ENCODE measurements at places on chromosomes 3 and 15. TPM values are rescaled to one million over a fixed set of nuclear protein-coding genes. Genes with fewer than 3 reads are reported as not detected.

The NT5DC2 gene
- total RNA-seq = 35.7 TPM

DNA sequence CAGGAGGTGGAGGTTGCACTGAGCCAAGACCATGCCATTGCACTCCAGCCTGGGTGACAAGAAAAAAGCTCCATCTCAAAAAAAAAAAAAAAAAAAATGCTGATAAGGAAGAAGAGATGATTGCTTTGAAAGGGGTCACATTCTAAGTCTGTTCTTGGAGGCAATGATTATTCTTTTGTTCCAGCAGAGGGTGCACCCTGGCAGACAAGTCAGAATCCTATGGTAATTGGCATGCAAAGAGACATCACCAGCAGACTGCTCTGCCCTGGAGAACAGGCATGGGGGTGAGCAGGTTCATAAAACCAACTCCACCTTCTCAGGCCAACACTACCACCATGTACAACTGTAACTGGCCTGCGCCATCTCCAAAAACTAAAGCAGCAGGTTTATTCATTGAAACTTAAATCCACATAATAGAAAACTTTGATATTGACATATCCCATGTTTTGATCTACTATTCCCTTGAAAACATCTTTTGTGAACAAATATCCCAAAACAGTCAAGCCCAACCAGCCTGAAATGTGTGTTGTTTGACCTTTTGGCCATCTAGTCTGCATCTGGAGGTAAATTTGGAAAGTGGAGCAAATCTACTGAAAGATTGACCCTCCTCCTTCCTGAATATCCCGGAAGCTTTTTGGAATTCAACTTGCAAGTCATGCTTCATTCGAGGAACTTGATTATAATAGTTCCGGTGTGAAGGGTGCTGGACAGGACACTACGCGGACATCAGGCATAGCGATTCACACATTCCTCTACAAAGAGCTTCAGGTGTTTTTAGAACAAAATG is 100.3 kb downstream of the MECOM start:
- DNase-seq = no peak
- H3K4me3 ChIP-seq = no peak overlapping the region
- H3K36me3 ChIP-seq = no peaks in the 10 kb centered on the region
- no peak overlapping the region for H3K27ac ChIP-seq

The GOLGA8R gene
- total RNA-seq = 4.2 TPM

GRCh38 chr3:140630366-140630765 is 47.5 kb upstream of the TRIM42 start:
- H3K4me3 ChIP-seq = no peak overlapping the region
- no peaks in the 10 kb centered on the region for H3K4me1 ChIP-seq
- no peak overlapping the region for H3K27ac ChIP-seq

DNA sequence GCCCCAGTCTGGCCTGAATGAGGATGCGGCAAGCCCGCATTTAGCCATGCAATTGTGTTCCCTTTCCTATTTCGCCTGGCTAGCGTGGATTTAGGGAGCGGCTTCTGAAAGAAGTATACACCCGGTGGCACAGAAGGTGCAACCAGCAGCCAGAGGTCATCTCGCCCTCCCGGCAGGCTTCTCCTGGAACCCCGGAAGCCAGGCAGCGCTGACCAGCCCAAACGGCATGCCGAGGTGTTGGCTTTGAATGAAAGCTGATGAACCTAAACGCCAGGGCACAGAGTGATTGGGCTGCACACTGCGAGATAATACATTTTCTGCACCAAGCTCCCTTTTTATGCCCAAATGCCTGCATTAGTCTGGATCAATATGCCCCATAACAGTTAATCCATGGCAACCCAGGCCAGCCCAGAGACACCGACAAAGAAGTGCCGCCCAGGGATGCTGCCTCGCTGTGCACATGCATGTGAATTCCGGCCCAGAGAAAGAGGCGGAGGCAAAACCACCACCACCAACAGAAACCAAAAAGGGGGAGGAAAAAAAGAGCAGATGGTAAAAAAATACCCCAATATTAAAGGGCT is 1.4 kb downstream of the SRGAP3 start:
- peak overlapping the region; percentile 65 for H3K4me3 ChIP-seq
- no peaks in the 10 kb centered on the region for H3K27me3 ChIP-seq

GRCh38 chr15:45469441-45469840 is 53.1 kb downstream of the SLC30A4 start:
- no peak for DNase-seq
- H3K27me3 ChIP-seq = no peaks in the 10 kb centered on the region
- no peak overlapping the region for H3K27ac ChIP-seq
- no peaks in the 10 kb centered on the region for H3K4me1 ChIP-seq
- H3K36me3 ChIP-seq = no peaks in the 10 kb centered on the region
- no peak overlapping the region for H3K4me3 ChIP-seq

The SLC12A8 gene
- total RNA-seq = 12.5 TPM

The QARS1 gene
- 268 TPM for total RNA-seq

The APBA2 gene
- total RNA-seq = 0.64 TPM

DNA sequence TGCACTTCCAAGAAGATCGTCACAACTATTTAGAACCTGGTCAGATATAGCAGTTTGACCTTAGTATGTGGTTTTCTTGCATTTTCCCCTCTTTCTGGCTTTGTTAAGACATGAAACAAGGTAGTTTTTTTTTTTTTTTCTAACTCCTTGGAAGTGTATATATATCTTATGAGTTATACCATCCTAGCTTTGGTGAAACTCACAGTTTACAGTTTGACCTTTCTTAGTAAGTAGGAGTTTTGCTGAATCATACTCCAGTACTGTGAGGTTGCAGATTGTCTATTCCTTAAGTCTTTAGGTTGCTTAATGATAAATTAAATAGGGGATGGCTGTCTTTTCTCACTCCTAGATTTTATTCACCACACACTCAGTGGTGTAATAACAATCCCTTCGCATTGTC is 325.0 kb downstream of the RBMS3 start:
- no peaks in the 10 kb centered on the region for H3K36me3 ChIP-seq
- H3K27ac ChIP-seq = no peak overlapping the region

GRCh38 chr3:77887611-77888010 is 847.7 kb downstream of the ROBO2 start:
- H3K4me3 ChIP-seq = no peak overlapping the region
- H3K4me1 ChIP-seq = no peaks in the 10 kb centered on the region
- H3K36me3 ChIP-seq = no peaks in the 10 kb centered on the region
- no peak for DNase-seq
- no peak overlapping the region for H3K27ac ChIP-seq

The LRRFIP2 gene
- total RNA-seq = 65.9 TPM

The GALNT15 gene
- total RNA-seq = 492 TPM

GRCh38 chr3:50515565-50516439 is 12.4 kb upstream of the CACNA2D2 start:
- H3K4me1 ChIP-seq = no peaks in the 10 kb centered on the region
- H3K27ac ChIP-seq = no peak overlapping the region
- H3K27me3 ChIP-seq = no peaks in the 10 kb centered on the region
- H3K36me3 ChIP-seq = no peaks in the 10 kb centered on the region
- DNase-seq = no peak
- H3K4me3 ChIP-seq = peak overlapping the region; percentile 33

The SLC7A14 gene
- total RNA-seq = not detected

The OIP5 gene
- 0.44 TPM for total RNA-seq

The SYNM gene
- total RNA-seq = 319 TPM

DNA sequence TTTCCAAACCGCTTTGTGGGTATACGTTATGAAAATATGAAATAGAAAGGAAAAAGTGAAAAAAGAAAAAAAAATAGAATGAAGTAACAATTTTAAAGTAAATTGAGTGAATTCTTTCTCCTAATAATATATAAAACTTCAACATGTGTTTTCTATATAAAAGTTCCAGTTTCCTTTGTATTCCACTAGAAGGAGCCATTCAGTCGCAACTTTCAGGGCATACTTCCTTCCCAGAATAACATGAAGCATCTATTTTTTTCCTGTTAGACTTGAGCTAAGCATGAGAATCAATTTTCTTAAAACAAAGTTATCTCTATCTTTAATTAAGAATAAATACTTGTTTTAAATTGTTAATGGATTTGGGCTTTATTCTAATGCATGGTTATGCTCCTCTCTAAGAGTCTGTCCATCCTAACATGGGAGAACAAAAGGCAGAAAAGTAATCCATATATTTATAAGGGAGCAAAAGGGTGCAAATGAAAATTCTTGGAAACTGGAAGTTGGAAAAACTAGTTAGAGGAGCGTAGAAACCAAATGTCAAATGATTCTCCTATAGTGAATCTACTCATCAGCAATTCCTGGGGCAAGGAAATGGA is 16.0 kb upstream of the VGLL3 start:
- H3K36me3 ChIP-seq = no peaks in the 10 kb centered on the region
- H3K27ac ChIP-seq = no peak overlapping the region
- no peaks in the 10 kb centered on the region for H3K4me1 ChIP-seq
- no peak for DNase-seq

The EEF1AKMT4 gene
- 9.7 TPM for total RNA-seq

- H3K4me1 ChIP-seq = no peaks in the 10 kb centered on the region
- no peaks in the 10 kb centered on the region for H3K36me3 ChIP-seq
- no peak overlapping the region for H3K4me3 ChIP-seq
- no peak overlapping the region for H3K27ac ChIP-seq
- no peaks in the 10 kb centered on the region for H3K27me3 ChIP-seq
Measured at GRCh38 chr15:73268457-73268856, 100.3 kb downstream of the HCN4 start.

DNA sequence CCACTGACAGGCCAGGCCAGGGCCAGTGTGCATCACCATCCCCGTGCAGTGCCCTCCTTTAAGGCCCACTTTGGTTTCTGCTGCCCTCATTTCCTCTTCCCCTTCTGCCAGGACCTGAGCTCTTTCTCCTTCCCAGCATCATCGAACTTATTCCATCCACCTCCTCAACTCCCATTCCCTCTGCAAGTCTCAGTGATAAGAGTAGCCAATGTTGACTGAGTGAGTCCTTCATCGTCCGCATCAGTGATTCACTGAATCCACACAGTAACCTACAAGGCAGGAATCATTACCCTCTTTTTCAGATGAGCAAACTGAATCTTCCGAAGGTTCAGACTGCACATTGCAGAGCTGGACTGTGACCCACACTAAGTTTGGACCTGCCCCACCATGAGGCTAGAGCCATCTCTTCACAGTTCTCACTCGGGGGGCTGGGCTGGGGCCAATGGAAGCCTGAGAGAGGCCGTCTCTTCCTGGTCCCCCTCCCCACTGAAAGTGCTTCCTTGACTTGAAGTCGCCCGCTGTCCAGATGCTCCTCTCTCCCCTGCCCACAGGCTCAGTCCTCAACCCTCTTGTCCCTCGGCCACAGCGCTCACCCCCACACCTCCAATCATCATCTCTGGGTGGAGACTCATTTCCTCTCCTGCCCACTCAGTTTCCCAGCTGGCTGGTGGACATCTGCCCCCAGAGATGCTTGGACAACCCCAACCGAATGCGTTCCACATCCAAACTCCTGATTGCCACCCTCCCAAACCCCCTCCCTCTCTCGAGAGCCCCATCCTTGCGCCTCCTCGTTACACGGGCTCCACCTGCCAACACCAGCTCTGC is 15.2 kb upstream of the ANPEP start:
- no peaks in the 10 kb centered on the region for H3K36me3 ChIP-seq
- DNase-seq = no peak

DNA sequence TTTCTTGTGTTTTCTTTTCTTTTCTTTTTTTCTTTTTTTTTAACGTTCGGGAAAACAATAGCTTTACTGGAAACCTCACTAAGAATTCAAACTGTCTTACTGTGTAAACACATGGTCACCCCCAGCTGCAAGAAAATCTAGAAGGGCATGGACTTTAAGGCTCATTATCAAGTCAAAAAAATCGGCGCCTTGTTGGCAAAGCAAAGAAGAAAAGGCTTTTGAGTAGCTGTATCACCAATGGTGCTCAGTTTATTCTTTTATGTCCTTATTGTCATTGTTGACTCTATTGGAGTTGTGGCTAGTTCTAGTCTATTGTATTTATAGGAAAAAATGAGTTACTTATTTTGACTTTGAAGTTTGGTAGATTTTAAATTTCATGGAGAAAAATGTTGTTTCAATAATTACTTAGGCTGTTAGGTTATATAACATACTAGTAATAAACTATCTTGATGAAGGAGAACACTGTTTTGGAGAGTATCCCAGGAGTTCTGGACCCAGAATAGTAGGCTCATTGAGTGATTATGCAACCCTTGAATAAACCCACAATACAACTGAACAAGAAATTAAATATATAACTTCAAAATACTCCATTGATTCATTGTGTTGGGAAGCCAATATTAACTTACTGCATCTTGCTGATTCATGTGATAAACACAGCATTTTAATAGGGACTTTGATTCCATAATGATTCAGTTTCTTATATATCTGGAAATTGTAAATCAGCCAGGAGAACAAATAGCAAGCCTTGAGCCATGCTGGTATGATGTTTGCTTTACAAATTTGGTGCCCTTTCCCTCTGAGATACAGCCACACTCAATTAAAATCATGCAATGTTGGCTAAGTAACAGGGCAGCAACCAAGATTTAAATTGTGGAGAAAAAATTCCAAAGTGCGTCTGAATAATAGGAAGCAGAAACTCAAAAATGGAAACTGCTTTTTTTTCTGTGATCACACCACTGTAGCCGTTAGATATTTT is 27.8 kb upstream of the GOLIM4 start:
- no peaks in the 10 kb centered on the region for H3K36me3 ChIP-seq
- H3K27me3 ChIP-seq = no peaks in the 10 kb centered on the region
- no peak overlapping the region for H3K4me3 ChIP-seq
- no peak overlapping the region for H3K27ac ChIP-seq
- H3K4me1 ChIP-seq = no peaks in the 10 kb centered on the region

The FES gene
- 41.4 TPM for total RNA-seq

The SUCNR1 gene
- 1.6 TPM for total RNA-seq

GRCh38 chr3:57583544-57583943 is 13.6 kb downstream of the ARF4 start:
- no peaks in the 10 kb centered on the region for H3K27me3 ChIP-seq
- no peaks in the 10 kb centered on the region for H3K4me1 ChIP-seq
- H3K36me3 ChIP-seq = no peaks in the 10 kb centered on the region
- no peak overlapping the region for H3K27ac ChIP-seq

DNA sequence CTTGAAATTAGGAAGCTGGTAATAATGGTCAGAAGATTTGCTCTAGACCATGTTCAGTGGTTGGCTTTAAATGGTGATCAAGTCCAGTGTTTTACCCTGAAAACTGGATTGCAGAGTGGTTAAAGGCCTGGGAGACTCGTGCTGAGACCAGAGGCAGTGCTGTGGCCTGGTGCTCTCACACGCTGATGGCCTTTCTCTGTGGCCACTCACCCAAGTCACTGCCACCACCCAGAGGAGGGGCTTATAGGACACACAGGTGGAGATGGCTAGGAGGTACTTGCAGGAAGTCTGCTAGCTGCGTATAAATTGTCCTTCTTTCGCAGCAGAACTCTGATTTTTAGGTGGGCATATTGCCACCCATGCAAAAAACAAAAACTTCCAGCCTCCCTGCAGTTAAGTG is 6.2 kb upstream of the EHD4 start:
- H3K27ac ChIP-seq = no peak overlapping the region
- no peaks in the 10 kb centered on the region for H3K27me3 ChIP-seq
- no peak for DNase-seq
- H3K36me3 ChIP-seq = no peaks in the 10 kb centered on the region
- H3K4me3 ChIP-seq = no peak overlapping the region

DNA sequence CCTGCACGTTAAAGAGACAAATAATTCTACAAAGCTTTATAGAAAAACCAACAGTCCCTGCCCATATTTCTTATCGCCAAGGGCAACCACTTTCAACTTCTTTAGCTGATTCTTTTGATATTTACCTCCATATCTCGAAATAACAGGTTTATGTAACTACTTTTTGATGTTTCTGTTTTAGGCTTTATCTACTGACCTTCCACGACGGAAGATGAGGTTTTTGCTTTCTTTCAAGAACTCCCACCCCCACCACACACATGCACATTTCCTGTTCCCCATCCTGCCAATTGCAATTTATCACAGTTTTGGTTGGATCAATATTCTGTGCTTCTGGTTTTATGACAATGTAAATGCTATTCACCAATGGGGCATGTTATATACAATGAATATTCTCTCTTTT is 330.4 kb upstream of the ICE2 start:
- H3K27me3 ChIP-seq = no peaks in the 10 kb centered on the region
- H3K4me1 ChIP-seq = no peaks in the 10 kb centered on the region
- no peak overlapping the region for H3K4me3 ChIP-seq
- no peak for DNase-seq
- H3K36me3 ChIP-seq = no peaks in the 10 kb centered on the region
